ENCODE measurements at places on chromosomes 6 and 20.

DNA sequence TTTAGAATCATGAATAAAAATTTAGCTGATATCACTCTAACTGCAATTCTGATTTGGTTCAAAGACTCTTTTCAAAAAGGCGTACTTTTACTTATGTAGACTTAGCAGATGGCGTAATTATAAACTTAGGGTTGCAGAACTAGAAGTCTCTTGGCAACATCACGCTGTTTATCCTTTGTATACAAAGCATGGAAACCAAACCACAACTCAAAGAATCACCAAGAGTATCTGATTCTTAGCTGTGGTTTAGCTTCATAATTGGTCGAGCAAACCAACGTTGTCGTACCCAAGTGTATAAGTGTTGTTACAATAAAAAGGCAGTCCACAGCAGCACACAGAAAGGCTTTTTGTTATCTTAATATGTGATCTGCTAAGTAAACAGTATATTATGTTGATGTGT is 18.2 kb downstream of the STMND1 start:
- DNase-seq = no peak

- DNase-seq = no peak
These were observed 10.3 kb downstream of the CEP85L start for GRCh38 chr6:118641042-118641441.

DNA sequence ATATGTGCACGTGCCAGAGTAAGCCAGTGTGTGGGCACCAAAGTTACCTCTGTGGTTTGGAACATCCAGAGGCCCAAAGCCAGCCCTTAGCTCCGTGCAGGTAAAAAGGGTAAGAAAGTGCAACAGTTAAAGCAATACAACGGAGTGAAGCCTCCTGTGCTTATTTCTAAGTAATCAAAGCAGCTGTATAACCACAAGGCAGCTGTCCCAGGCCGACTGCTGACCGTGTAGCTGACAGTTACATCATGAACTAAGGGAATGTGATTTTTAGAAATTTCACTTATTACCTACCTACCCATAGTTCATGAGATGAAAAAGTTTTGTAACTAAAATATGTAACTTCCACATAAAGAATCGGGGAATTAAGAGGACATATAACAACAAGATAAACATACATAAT is 121.2 kb upstream of the QKI start:
- no peak for DNase-seq

- DNase-seq = no peak
These were observed 190.1 kb downstream of the CDH4 start for GRCh38 chr20:61442075-61442670.

DNA sequence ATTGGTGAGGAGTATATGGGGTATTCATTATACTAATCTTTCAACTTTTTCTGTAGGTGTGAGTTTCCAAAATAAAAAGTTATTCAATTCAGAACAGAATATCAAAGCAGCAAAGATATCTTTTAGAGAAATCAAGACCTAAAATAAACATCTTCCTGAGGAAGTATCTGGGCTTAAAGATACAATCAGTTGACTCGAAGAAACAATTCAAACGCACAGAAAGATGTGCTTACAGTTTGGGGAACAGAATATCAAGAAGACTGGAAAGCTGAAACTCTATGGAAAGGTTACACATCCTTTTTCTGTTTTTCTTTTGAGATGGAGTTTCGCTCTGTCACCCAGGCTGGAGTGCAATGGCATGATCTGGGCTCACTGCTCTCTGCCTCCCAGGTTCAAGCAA is 36.2 kb upstream of the SAYSD1 start:
- DNase-seq = no peak

DNA sequence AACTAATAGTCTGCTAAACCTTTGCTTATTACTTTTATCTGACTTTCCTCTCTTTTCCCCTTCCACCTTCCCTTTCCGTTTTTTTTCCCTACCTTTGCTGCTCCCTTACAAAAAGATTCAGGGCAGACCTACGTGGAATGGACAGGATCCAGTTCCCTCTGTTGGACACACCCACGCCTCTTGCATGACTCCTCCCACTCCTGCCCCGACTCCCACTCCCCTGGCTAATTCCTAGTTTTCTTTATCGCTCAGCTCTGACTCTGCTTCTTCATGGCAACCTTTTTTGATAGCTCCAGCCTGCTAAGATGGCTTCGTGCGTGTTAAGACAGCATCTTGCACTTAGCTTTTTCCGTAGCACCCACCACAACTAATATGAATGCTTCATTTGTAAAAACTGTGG is 715.6 kb upstream of the NRSN1 start:
- DNase-seq = no peak

DNA sequence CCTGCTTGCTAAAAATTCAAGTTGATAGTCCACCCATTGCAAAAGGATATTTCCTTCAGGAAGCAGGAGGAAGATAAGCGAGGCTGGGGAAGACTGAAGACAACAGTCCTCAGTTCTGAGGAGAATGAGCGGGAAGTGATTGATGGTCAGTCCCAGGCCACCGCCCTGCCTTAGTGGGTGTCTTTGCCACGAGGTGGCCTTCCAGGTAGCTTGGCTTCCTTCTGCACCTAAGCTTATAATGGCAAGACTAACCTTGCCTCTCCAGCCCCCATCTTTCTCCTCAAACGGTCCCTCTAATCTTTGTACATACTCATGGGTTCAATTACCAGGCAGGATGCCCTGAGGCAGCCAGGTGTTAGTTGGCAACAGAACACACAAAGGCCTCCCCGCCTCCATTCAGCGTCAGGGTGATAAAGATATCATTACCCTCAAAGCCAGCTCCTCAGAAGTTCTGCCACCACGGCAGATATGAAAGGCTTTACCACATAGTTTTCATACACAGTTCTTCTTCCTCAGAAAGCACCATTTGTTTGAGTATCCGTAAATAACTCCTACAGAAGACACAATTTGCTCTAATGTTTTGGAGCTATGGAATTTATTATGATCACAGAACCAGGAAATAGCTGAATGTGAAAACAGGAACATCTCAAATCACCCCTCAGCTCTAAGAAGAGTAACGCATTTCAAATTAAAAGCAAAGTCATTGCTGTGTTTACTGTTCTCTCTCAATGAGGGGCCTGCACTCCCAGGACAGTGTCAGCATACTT is 249.4 kb downstream of the ATXN1 start:
- no peak for DNase-seq

DNA sequence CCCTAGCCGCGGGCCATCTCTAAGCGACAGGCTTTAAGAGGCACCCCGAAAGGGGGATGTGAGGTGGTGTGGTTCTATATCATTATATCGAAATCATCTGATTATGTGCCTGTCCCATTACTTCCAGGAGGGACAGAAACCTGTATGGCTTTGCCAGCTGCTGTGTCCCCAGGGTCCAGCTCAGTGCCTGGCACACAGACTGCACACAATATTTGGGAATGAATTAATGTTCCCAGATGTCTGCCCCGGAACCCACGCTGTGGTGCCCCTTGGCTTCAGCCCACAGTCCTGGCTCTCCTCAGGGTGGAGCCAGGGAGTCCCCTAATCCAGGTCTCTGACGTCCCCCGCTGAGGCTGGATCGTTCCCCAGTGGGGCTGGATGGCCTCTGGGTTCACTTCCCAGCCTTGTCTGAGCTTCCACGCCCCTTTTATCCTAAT is 8.9 kb upstream of the AHCY start:
- DNase-seq = no peak

- no peak for DNase-seq
These were observed 78.6 kb downstream of the MDGA1 start for GRCh38 chr6:37618916-37619590.

GRCh38 chr6:125201961-125202729 is 48.6 kb downstream of the TPD52L1 start:
- no peak for DNase-seq

DNA sequence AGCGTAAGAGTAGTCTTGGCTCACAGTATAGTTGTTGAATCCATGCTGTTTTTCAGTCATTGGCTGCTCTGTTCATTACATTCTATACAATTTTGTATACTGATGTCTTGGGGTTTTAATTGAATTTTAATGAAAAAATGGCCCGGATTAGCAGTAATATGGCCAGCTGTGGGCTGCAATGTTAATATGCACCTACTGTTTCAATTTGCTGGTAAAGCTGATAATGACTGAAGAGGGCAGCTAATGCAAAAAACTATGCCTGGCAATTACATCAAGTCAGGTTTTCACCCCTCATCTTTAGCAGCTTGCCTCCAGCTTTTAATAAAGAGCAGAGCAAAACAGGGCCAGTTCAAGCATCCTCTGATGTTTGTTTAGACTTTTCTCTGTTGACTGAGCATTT is 394.5 kb downstream of the PLCB1 start:
- DNase-seq = no peak

DNA sequence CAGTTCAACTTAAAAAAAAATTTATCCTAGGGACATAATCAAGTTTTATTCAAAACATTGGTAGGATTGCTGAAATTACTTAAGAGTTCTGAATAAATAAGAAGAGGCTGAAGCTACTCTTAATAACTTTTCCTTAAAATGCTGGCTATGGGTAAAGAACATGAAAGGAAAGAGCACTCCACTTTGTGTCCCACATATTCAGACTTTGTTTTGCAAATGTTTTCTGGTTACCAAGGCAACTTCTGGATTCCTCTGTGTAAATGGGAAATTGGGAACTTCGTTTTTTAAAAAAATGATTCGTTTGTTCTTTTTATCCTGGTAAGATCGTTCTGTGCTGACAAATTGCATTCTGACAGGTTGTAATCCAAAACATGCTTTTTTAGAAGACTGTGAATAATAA is 115.0 kb downstream of the KIF6 start:
- DNase-seq = no peak

DNA sequence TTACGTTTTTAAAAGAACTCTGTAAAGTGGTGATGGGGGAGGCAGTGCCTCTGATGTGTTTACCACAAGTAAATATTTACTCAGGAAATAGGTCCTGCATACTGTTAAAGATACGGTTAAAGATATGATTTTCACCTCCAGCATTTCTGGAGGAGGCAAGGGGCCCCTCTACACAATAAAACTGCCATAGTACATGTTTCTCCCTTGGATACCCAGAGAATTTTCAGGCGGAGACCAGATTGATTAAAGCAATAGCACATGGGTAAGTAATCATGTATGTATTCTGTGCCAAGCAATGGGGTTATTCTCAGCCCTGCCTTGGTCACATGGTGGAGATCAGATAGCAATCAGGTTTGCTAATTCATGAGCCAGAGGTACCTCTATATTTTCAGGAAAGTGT is 9.6 kb downstream of the RIPOR2 start:
- no peak for DNase-seq

DNA sequence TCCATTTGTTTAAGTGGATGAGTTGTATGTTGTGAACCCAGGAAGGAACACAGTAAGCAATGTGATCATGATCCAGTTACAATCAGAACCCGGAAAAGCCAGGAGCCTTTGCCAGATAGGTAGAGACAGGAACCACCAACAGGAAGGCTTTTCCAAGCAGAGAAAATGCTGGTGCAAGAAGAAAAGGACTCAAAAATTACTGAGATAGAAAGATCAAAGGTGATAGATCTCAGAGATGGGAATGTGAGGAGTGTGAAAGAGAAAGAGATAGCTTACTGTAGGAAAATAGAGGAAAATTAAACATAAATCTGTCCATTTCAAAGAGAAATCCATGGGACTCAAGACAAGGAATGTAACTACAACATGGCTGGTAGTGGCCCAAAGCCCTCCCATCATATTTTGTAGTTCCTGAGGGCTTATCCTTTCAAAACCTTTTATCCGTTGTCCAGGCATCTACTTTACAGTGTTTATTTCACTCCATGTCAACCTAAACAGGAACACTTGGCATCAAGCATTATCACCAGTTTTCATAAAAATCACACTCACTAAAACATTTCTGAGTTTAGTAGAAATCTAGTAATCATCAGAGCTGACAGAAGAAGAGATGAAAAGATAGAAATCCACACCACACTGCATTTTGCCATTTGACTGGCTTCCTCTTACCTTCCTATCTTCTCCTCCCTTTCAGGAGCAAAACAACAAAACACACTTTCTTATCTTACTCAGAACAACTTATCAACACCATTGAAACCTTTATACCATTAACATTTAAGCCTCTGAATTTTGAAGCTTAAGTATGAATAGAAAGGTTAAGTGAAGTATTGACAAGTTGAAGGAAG is 44.5 kb upstream of the STXBP5 start:
- no peak for DNase-seq

DNA sequence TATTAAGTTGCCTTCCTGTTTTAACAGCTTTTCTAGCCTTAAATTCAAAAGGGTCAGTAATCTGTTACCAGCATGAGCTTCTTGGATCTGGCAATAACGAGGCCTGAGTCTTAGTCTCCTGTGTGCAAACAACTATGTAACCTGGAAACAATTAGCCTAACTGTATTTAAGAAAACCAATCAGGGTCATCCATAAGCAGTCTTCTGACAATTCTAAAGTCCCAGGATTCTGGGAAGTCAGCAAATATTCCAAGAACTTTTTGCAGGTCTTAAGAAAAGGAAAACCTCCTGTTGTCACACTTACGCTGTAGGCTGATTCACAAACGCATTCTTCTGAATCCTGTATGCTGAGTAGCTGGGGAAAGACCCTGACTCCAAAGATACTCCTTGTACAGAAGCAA is 90.4 kb downstream of the COL12A1 start:
- DNase-seq = no peak

DNA sequence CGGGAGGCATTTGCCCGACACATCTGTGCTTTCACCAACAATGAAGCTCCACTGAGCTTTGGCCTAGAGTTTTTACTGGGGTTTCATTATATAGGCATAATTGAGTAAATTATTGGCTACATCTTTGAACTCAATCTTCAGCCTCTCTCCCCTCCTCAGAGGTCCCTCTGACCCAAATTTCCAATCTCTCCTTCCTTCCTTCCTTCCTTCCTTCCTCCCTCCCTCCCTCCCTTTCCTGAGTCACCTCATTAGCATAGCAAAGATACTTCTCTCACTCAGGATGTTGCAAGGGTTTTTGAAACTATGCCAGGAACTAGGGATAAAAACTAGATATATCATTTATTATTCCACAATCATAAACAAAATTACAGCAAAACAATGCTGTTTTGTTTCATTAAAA is 238.2 kb upstream of the PRND start:
- no peak for DNase-seq

DNA sequence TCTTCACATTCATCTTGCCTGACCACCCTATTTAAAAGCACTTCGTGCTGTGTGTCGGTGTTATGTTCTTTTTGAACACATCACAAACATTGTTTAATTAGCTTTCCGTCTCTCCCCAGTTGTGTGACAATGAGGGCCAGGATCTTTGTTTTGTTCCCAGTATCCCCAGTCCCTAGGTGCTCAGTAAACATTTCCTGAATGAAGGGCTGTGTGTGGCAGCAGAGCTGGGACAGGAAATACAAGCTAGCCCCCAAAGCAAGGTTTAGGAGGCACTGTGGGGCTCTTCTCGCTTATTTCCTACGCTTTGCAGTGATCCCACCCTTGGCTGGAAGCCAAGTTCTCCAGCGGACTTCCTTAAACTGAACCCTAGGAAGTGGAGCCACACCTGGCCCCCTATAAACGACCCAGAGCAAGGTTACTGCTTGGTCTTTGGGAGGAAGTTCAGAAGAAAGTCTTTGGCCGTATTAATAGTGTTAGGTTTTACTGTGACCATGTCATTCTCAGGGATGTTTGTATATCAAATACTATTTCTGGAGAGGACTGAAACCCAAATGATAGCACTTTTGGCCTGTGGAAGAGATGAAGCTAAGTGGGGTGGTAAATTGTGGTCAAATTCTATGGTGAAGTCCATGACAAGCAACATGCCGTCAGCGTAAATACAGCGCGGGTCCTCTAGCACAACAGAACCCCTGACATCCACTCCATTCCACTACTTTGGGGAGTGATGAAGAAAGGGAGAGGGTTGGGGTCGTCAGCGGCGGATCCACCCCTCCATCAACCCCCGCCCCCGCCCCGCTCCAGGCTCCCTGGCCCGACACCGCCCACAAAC is 570 bp upstream of the FANCE start:
- DNase-seq = no peak

GRCh38 chr6:142321451-142321850 is 19.6 kb downstream of the ADGRG6 start:
- DNase-seq = no peak
